Inflammatory macrophage treated with lipopolysaccharide for 4 hours (primary cell): ENCODE measurements at places on chromosomes 7 and 10.

DNA sequence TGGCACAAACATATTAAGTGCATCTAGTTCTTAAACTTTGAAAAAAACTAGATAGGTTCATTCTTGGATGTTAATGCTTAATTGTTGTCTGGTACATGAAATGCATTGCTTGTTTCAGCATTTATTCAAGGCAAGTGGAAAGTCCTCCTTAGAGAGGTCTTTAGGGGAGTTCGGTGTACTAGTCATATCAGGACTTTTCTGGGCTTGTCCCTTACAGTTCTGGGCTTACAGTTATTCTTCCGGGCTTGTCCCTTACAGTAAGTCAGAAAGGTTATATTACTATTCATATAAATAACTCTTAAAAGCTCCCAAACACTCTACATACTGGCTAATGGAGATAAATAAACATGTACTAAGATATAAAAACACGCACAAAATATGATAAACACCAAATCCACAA is 61.6 kb upstream of the MRLN start:
- DNase-seq = no peak

DNA sequence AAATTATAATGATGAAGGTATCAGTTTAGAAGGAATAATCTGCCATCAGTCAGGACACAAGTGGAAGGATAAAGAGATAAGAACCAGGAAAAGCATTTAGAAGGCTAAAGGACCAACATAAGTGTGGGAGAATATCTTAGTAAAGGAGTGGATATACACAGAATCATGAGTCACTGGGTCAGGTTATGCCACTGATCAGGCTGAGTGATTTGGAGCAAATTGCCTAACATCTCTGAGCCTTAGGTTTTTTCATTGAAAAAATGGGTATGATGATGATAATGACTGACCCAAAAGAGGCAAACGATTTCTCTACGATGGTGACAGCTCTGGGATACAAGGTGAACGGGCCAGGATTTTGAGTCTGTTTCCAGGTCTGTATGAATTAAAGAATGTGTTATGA is 2.8 kb upstream of the CUL1 start:
- peak; percentile 10 for DNase-seq

- DNase-seq = peak; percentile 65
Measured at GRCh38 chr10:89414879-89415821, 782 bp downstream of the IFIT5 start.

DNA sequence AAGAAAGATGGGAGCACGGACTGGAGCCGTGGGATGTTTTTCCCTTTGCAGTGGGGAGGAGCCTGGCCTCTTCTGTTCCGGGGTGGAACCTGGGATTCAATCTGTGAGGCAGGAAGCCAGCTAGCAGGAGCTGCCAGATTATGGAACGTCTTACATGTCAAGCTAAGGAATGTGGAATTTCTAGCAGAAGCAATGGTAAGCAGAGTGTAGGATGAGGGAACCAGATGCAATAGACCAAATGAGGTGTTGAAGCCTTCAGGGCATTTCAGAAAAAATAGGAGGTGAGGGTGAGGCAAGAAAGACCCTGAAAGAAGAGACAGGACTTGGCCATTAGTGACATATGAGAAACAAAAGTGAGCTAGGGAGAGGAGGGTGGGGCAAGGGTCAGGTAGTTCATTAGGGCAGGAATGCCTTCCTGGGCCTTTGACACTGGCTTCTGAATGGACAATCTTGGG is 105.5 kb downstream of the CHN2 start:
- no peak for DNase-seq

DNA sequence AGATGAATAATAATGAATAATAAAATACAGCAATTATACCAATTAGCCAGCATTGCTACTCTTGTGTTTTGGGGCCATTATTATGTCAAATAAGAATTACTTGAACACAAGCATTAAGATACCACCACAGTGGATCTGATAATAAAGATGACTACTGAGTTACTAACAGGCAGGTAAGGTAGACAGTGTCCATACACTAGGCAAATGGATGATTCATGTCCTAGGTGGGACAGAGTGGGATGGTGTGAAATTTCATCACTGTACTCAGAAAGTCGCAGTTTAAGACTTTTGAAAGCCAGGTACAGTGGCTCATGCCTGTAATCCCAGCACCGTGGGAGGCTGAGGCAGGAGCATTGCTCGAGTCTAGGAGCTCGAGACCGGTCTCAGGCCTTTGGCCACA is 8.7 kb upstream of the UNC5B start:
- no peak for DNase-seq

DNA sequence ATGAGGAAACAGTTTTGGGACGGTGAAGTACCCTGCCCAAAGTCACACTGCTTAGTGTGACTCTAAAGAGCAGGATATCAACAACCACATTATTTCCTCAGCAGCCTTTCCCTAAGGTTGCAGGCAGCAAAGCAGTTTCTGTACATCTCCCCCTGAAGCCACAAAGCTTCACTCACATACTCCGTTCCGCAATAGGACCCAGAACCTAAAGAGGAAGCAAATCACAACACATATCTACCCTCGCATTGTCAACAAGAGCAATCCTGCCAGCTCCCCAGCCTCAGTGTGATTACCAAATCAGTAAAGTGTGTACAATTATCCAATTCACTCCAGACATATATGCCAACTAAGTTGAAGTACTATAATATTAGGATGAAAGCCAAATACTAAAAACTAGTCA is 30.8 kb downstream of the VAX1 start:
- DNase-seq = peak; percentile 27

GRCh38 chr7:128910569-128910945 is at the start of gene KCP:
Gene KCP (minus strand): TSS chr7:128910709. CDS start chr7:128910676, 33 bp downstream.
- DNase-seq = no peak

- no peak for DNase-seq
Measured at GRCh38 chr10:8337332-8337651, 282.8 kb downstream of the GATA3 start.

DNA sequence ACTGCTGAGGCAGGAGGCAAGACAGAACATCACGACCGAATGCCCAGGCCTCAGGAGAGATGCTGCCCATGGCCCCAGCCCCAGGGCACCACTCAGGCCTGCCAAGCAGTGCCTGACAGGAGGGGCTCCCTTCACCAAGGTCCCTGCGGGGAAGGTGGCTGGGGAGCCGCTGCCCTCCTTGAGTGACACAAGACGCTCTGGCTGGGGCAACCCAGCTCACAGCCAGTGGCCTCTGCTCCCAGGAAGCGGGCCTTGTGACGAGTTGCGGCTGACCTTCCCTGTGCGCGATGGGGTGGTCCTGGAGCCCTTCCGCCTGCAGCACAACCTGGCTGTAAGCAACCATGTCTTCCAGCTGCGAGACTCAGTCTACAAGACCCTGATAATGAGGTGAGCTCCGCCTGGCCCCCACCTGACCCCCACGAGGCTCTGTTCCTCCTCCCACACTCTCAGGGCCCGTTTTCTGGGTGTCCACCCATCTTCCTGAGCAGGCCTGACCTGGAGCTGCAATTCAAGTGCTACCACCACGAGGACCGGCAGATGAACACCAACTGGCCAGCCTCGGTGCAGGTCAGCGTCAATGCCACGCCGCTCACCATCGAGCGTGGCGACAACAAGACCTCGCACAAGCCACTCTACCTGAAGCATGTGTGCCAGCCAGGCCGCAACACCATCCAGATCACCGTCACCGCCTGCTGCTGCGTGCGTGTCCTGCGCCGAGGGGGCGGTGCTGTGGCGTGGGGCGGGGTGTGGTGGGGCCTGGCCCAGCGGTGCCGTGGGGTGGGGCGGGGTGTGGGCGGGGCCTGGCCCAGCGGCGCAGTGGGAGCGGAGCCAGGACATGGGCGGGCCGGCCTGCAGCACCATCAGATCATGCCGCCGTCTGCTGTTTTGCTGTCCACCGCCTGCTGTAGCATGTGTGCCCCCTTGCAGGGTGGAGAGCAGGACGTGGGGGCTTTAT is 12.8 kb downstream of the ZMIZ2 start:
- no peak for DNase-seq

- DNase-seq = no peak
Measured at GRCh38 chr10:71213761-71214440, 1.5 kb downstream of the UNC5B start.

- DNase-seq = peak; percentile 39
Measured at GRCh38 chr10:87761153-87761552, 56.9 kb downstream of the ATAD1 start.
